ENCODE measurements at places on chromosomes 1 and 21.
A peak's percentile ranks its signal among the peaks of the same experiment; 100 is the strongest.

DNA sequence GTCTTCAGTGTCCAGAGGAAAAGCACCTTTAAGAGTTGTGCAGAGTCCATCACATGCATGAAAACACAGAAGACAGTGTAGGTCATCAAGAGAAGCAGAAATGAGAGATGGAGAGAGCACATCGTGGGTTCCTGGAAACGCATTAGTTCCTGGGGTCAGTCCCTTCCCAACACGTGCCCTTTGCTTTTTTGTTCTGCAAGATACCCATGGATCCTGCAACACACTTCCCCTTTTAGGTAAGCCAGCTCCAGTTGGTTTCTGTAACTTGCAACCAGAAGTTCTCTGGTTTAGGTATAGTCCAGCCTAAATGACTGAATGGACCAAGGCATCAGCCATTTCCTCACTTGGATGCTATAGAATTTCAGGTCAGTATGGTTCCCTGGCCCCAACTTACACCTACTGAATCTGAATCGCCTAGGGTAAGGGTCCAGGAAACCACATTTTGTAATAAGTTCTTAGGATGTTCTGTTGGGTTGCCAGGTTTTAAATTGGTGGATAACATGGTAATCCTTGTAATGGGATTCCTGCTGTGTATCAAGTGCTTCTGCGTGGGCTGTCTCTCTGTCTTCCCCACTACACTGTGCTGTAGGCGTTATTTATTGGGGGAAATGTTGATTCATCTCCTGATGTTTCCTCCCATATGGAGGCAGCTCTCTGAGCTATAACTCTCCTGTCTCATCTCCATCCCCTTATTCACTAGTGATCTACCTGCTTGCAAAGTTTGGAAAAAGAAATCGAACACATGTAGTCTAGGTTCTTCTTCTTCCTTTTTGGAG lies 230.6 kb downstream of the TNR start:
- no peak for DNase-seq

GRCh38 chr1:200262326-200262965 lies 147.4 kb downstream of the ZNF281 start:
- no peak for DNase-seq

DNA sequence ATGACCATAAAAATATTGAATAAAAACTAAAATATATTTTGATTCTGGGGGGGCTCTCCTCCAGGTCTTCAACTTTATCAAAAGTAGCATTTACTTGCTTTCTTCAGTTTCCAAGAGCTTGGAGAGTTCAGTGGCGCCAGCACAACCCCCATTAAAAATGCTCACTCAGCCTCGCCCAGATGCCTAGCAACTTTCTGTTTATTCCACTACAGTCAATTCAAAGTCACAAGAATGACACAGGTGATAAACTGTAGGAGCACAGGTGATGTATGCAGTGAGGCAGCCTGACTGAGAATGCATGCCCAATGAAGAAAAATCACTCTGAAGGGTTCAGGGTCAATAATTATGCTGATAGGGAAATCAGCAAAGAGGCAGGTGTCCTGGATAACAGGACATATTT lies 159.4 kb upstream of the ATP1B1 start:
- no peak for DNase-seq

DNA sequence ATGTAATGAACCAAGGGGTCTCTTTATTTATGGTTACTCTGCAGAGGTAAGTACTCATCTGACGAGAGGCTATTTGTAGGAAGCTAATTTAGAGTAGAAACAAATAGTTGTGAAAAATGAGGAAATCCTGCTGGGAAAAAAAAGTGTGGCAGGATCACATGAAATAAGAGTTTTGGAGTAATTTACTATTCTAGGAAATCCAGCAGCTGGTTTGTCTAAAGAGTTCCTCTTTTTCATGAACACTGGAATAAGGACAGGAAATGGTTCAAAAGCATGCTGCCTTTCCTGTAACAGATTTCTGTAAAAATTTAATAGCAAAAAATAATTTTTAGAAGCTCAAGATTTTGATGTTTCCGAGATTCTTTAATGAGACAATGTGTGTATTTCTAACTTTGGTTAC lies 177.3 kb downstream of the CHRM3 start:
- DNase-seq, result no peak

GRCh38 chr1:45470306-45470798 lies 20.6 kb downstream of the TESK2 start:
- DNase-seq, result no peak

DNA sequence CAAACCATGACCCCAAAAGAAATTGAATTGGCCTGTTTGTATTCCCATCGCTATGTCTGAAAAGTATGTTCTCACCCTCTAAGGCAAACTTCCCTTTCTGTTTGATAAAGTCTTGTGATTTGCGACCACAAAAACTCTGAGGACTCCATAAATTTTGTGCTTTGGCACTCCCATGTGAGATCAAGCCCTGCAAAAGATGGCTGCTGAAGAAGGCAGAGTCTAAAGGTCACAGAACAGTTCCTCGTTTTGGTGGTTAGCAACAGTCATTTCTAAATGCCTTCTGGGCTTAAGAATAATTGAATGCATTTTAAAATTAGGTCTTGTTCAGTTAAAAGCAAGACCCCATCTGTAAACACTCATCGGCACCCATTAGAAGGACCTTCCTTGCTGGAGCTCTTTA lies 441.6 kb downstream of the OMA1 start:
- no peak for DNase-seq

- DNase-seq, result no peak
These were observed 554 bp upstream of the SLC39A1 start for GRCh38 chr1:153963850-153964331.

- DNase-seq, result no peak
These were observed 103.8 kb upstream of the FAM78B start for GRCh38 chr1:166270476-166271150.

DNA sequence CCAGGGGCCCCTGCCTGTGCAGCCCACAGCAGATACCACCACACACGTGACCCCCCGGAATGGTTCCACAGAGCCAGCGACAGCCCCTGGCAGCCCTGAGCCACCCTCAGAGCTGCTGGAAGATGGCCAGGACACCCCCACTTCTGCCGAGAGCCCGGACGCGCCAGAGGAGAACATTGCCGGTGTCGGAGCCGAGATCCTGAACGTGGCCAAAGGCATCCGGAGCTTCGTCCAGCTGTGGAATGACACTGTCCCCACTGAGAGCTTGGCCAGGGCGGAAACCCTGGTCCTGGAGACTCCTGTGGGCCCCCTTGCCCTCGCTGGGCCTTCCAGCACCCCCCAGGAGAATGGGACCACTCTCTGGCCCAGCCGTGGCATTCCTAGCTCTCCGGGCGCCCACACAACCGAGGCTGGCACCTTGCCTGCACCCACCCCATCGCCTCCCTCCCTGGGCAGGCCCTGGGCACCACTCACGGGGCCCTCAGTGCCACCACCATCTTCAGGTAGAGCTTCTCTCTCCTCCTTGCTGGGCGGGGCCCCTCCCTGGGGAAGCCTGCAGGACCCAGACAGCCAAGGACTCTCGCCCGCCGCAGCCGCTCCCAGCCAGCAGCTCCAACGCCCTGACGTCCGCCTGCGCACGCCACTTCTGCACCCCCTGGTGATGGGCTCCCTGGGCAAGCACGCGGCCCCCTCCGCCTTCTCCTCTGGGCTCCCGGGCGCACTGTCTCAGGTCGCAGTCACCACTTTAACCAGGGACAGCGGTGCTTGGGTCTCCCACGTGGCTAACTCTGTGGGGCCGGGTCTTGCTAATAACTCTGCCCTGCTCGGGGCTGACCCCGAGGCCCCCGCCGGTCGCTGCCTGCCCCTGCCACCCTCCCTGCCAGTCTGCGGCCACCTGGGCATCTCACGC lies 51.0 kb downstream of the COL18A1 start:
- DNase-seq, result no peak

- no peak for DNase-seq
These were observed 4.3 kb upstream of the GLUL start for GRCh38 chr1:182395906-182396305.

DNA sequence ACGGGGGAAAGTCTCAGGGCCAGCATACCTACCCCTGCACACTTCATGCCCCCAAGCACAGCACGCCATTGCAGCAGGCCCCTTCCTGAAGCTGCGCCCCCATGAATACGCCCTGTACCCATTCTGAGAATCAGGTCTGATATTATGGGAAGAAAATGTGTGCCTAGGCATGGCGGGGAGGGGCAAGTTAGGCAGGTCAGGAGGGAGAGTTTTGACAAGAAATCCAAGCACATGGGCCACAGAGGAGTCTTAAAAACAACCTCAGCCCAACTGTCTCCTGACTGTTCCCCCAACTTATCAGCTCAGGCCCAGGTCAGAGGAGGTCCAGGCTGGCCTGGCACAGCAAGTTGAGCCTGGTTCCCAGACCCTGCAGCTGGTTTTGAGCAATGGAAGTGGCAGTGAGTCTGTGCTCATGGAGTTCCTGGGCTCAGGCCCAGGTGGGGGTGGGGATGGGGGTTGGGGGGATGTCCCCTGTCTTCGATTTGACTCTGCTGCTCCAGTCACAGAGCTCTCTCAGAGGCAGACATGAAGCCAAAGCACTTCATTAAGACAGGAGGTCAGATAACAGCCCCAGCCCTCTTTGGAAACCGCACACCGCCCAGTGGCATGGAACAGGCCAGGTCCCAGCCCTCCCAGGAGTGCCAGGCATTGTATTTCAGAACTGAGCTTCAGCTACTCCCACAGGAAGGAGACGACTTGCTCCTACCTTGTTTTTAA lies 20.6 kb upstream of the BCAR3 start:
- peak; percentile 85 for DNase-seq

DNA sequence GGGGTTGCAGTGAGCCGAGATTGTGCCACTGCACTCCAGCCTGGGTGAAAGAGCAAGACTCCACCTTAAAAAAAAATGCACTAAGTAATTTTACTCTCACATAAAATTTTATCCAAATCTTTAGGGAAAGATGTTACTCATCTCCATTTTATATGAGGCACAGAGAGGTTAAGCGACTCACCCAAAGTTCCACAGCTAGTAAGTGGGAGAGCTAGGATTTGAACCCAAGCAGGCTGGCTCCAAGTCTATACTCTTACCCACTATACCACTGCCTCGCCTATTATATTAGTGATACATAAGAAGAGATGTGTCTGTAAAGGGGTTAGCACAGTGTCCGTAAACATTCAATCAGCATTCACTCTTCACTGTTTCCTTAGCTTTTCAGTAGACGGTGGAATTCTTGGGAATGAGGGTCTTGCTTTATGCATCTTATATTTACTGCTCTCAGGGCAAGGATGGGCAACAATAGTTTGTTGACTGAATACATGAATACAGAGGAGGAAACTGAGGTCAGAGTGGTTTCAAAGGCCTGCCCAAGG lies 15.1 kb downstream of the LDLRAD2 start:
- DNase-seq, result no peak

DNA sequence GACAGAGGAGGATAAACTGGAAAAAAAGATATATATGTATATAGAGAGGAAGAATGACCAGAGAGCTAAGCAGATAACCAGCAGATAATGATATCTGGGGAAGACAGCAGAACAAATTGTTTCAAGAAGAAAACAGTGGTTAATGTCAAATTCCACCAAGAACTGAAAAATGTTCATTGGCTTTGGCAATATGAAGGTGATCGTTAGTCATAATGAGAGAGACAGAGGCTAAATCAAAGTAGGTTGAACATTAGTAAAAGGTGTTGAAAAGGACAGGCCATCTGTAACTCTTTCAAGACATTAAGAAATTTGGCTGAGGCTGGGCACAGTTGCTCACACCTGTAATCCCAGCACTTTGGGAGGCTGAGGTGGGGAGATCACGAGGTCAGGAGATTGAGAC lies 25.3 kb upstream of the CR2 start:
- no peak for DNase-seq

DNA sequence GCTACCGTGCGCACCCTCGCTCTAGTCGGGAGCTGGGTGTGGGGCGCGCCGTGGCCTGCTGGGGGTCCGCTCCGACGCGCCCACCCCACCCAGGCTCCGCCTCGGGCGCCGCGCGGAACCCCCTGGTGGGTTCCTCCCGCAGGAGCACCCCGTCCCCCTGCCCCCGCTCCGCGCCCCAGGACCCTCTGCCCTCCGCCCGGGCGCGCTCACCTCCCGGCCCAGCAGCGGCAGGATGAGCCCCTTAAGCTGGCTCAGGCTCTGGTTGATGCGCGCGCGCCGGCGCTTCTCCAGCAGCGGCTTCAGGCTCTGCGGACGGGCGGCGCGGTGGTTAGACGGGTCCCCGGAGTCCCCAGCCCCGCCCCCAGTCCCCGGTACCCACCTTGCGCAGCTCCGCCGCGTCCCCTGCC lies 319 bp downstream of the HES2 start:
- no peak for DNase-seq

DNA sequence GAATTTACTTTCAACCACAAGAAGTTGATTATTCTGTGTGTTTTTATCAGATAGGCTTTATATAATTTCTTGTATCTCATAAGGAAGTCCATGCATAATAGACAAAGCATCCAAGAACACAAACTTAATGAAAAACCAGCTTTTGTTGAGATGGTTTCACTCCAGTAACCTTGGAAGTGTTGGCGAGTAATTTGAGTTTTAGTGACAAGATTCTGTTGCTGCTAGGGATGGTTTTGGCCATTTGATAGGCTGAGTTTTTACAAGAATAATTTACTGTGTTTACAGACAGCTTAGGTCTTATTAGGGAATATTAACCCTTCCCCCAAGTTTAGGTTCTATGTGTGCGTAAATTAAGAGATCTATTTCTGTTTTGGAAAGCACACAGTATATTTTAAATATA lies 513.6 kb downstream of the USP25 start:
- no peak for DNase-seq

- no peak for DNase-seq
These were observed 8.8 kb upstream of the CEP85 start for GRCh38 chr1:26225033-26225831.

DNA sequence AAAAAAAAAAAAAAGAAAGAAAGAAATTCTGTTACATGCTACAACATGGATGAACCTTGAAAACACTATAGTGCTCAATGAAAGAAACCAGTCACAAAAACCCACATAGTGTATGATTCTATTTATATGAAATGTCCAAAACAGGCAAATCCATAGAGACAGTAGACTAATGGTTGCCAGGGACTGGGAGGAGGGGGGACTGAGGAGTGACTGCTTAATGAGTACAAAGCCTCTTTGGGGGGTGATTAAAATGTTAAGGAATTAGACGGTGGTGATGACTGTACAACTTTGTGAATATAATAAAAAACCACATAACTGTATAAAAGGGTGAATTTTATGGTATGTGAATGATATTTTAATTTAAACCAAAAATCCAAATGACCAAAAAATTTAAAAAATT lies 116.0 kb upstream of the GUCA2B start:
- no peak for DNase-seq

GRCh38 chr1:154837034-154837671 lies 32.9 kb downstream of the KCNN3 start:
- peak; percentile 88 for DNase-seq

- no peak for DNase-seq
These were observed 18.1 kb downstream of the SIPA1L2 start for GRCh38 chr1:232611834-232612233.

DNA sequence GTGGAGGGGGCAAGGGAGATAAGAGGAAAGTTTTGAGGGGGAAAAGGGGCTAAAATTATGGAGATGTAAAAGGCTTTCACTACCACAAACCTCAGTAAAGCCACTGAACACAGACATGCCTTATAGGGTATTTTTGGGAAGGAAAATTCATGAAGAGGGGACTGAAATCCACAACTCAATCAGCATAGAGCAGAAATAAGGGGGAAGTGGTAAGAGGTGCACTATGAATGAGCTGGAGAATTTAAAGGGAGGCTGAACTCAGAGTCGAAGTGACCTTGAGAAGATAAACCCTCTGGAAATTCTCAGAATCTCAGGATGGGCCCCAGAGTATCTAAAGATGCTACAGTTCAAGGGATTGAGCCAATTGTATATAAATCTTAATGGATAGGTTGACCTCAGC lies 15.3 kb downstream of the RHEX start:
- no peak for DNase-seq

GRCh38 chr1:16078925-16079656 lies 5.6 kb upstream of the FAM131C start:
- peak; percentile 85 for DNase-seq
